ENCODE measurements at places on chromosomes 11 and 22.

- no peak for DNase-seq
Observed at GRCh38 chr22:38947321-38948140, 9.9 kb upstream of the APOBEC3A start.

DNA sequence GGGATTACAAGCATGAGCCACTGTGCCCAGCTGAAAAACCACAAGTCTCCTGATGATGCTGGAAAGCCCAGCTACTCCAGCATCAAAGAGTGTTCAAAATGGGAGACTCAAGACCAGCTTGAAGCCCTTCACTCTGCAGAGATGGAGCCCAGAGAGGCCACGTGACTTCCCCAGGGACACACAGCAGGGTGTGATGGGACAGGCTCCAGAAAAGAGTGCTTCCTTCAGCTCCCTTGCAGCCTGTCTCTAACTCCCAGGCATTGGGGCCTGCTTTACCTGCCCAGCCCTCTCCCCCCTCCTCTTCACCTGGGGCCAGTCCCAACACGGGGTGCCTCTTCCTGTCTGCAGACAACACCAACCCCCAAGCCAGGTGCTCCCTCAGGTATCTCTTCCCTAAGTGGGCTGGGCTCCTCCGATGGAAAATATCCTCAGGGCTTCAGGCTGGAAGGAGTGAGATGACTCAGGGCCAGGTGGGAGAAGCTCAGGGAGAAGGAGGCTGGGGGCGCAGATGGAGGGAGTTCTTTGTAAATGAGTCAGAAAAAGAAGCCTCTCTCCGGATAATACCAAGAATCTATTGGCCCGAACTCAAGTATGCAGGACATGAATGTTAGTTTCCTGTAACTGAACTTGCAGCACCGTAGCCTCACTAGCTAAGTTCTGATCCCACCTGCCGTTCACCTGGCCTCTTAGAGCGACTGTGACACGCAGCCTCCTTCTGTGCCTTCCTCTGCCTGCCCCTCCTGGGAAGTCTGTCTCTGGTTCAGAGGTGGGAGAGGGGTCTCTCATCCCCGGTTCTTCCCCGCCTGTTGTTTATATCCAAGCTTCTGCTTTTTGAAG, 326.6 kb downstream of the MN1 start:
- no peak for DNase-seq

GRCh38 chr11:65456418-65456817, 33.8 kb downstream of the NEAT1 start:
- DNase-seq = no peak

- DNase-seq = no peak
Observed at GRCh38 chr22:36946421-36947158, 33.2 kb downstream of the CSF2RB start.

DNA sequence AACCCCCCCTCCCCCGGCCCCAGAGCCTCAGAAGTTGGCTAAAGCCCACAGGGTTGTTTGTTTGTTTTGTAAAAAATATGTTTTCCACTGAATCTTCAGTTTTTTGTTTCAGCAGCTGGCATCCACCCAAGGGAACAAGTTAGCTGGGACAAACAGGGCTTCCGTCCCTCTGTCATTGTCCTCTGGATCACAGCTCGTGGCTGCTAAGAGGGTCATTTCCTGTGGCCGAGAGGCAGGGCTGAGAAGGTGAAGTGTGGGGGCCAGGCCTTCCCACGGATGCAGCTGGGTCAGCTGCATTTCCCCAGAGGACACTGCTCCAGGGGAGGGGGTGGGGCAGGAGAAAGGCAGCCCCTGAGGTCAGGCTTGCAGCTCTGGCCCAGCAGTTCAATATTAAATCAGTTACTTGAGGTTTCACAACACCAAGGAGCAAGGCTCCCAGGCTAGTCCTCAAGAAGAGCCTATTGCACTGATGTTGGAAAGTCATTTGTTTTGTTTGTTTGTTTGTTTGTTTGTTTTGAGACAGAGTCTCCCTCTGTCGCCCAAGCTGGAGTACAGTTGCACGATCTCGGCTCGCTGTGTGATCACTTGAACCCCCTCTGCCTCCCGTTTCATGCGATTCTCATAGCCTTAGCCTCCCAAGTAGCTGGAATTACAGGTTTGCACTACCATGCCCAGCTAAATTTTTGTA, 34.4 kb upstream of the SMTN start:
- no peak for DNase-seq

- no peak for DNase-seq
Observed at GRCh38 chr22:20158391-20159036, 7.7 kb upstream of the CCDC188 start.

Data from HL-60 (cell line).